ENCODE measurements at places on chromosomes 6 and 20. TPM values are rescaled to one million over a fixed set of nuclear protein-coding genes. Genes with fewer than 3 reads are reported as not detected.

MACROD2 gene
- 3.6 TPM for total RNA-seq

PRRC2A gene
- 104 TPM for total RNA-seq

TMEM200A gene
- 0.42 TPM for total RNA-seq

GRCh38 chr20:44074252-44075151 is 112.5 kb downstream of the JPH2 start:
- no peak overlapping the region for H3K4me3 ChIP-seq
- H3K27ac ChIP-seq = no peak overlapping the region
- no peaks in the 10 kb centered on the region for H3K4me1 ChIP-seq

GRCh38 chr20:44737116-44737515 is 8.5 kb upstream of the KCNK15 start:
- DNase-seq = no peak
- no peak overlapping the region for H3K4me3 ChIP-seq
- H3K4me1 ChIP-seq = peaks cover 63% of the 10 kb centered on the region
- no peaks in the 10 kb centered on the region for H3K36me3 ChIP-seq
- no peaks in the 10 kb centered on the region for H3K27me3 ChIP-seq

DNA sequence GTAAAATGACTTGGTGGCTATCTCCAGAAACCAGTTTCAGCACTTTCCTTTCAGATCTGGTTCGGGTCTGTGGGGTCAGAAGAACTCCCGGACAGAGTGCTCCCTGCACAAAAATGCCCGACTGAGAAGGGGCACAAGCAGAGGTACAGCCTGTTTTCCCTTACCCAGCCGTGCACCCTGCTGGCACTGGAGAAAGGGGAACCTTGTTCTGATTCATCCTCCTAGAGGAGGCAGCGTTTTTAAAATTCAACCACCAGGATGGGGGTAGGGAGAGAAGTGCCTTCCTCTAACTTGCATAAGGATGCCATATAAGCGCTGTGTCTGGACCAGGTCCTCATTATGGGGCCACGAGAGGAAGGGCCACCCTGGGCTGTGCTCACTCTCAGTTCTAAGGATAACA is 17.6 kb downstream of the RIMS4 start:
- no peak overlapping the region for H3K4me3 ChIP-seq
- no peaks in the 10 kb centered on the region for H3K36me3 ChIP-seq
- H3K4me1 ChIP-seq = no peaks in the 10 kb centered on the region
- H3K27me3 ChIP-seq = no peaks in the 10 kb centered on the region

DNA sequence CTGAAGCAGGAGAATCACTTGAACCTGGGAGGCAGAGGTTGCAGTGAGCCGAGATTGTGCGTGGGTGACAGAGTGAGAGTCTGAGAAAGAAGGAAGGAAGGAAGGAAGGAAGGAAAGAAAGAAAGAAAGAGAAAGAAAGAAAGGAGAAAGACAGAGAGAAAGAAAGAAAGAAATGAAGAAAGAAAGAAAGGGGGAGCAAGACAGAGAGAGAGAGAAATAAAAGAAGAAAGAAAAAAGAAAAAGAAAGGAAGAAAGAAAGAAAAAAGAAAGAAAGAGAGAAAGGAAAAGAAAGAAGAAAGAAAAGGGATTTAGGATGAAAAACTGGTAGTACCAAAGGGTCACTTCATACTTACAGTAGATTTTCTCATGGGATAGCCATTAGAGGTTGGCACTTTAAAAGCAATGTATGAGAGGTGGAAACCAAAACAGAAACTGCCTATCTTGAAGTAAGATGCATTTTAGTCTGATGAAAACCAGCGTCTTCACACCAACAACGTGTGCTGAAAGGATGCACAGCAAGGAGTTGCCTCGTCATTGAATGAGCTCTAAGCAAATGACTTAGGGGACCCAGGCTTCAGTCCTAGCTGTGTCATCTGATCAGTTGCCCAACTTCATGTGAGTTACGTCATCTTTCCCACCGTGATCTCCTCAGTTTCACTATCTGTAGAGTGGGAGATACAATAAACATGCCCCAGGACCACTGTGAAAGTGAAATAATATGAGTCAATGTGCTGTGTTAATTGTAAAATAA is 133.9 kb upstream of the NEDD9 start:
- no peaks in the 10 kb centered on the region for H3K27me3 ChIP-seq
- peak overlapping the region; percentile 80 for H3K27ac ChIP-seq
- H3K4me1 ChIP-seq = peaks cover 45% of the 10 kb centered on the region
- no peak for DNase-seq
- no peaks in the 10 kb centered on the region for H3K36me3 ChIP-seq

DNA sequence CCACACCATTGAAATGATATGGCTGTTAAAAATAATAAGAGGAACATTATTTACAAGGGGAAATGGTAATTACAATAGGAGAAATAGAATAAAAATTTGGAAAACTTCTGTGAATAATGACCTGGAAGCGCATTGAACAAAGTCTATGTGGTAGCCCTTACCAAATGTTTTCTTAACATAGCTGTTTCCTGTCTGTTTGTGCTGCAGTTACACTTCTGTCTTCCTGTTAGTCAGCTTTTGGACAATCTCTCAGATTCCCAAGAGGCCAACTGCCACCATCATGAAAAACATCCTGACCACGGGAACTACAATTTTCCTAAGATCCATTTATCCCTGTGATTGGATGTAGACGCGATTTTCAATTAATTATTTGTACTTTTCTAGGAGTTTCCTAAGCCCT is 754.4 kb upstream of the MARCKS start:
- H3K36me3 ChIP-seq = no peaks in the 10 kb centered on the region
- H3K27ac ChIP-seq = no peak overlapping the region
- H3K27me3 ChIP-seq = no peaks in the 10 kb centered on the region
- DNase-seq = no peak

- H3K27ac ChIP-seq = no peak overlapping the region
- H3K36me3 ChIP-seq = no peaks in the 10 kb centered on the region
- peaks cover 38% of the 10 kb centered on the region for H3K4me1 ChIP-seq
- no peak for DNase-seq
Observed at GRCh38 chr6:3368685-3369084, 88.2 kb downstream of the SLC22A23 start.

DNA sequence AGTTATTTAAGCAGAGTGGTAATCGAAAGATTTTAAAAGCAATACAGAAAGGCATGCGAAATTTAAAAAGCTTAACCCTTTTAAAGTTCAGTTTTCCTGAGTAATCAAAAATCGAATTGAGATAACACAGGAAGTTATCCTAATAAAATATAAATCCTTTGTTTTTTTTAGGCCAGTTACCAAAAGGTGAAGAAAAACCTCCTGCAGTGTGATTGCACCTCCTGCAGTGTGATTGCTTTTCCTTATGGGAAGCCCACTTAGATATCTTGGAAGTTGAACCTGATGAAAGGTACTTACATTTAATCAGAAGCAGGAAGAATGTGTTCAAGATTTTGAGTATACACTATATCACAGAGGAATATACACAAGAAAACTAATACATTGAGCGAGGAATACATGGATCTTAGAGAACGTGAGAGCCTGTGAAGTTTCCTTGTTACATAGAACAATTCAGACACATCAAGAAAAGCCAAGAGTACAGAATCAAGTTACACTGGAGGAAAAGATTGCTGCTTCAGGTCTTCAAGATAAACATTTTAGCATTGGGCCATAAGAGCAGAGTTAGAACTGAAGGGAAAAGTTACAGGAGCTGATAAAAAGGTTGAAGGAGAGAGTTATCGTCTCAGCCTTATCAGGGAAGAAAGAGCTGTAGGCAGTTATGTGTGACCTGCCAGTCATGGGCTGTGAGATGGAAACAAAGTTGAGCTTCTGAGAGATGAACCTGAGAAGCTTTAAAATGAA is 7.7 kb upstream of the TMEM181 start:
- no peaks in the 10 kb centered on the region for H3K36me3 ChIP-seq
- no peak overlapping the region for H3K4me3 ChIP-seq
- H3K4me1 ChIP-seq = no peaks in the 10 kb centered on the region
- no peak for DNase-seq

GRCh38 chr6:20483887-20484497 is 50.3 kb upstream of the CDKAL1 start:
- H3K4me1 ChIP-seq = no peaks in the 10 kb centered on the region
- H3K27me3 ChIP-seq = no peaks in the 10 kb centered on the region
- DNase-seq = no peak
- H3K27ac ChIP-seq = no peak overlapping the region
- H3K4me3 ChIP-seq = no peak overlapping the region
- peaks cover 18% of the 10 kb centered on the region for H3K36me3 ChIP-seq

DNA sequence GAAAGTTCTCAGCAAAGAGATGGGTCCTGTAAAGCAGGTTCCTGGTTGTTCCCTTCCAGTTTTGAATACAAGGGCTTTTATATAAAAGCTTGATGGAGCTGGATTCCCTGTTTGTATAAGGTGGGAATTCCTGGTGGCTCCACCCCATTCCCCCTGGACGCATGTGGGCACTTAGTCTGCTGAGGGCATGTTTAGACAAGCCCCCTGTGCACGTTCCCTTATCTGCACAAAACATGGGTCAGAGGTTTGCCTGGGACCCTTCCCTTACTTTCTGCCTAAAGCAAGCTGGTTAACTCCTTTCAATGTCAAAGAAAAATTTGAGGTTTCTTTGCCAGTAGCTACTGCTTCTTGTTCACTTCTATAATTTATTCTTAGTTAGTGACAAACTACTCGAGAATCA is 181.1 kb downstream of the BCKDHB start:
- no peak overlapping the region for H3K27ac ChIP-seq
- H3K27me3 ChIP-seq = no peaks in the 10 kb centered on the region
- DNase-seq = no peak
- no peaks in the 10 kb centered on the region for H3K36me3 ChIP-seq
- H3K4me1 ChIP-seq = no peaks in the 10 kb centered on the region

DNA sequence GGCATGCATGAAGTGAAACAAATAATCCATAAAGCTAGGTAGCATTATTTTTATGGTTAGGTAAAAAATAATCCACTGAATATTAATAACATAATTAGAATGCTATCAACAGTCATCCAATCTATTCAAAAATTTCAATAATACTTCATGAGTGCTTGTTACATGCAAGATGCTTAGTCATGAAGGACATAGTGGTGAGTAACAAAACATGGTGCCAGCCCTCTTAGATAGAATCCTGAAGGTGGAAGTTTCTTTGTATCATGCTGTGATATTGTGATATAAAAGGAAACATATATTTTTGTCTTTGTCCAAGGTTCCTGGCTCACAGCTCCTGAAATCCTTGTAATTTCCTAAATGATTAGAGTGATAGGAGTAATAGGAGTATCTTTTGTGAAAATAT is 14.9 kb downstream of the RCAN2 start:
- no peak overlapping the region for H3K4me3 ChIP-seq
- peaks cover 18% of the 10 kb centered on the region for H3K4me1 ChIP-seq
- H3K36me3 ChIP-seq = no peaks in the 10 kb centered on the region

- no peaks in the 10 kb centered on the region for H3K27me3 ChIP-seq
- H3K27ac ChIP-seq = no peak overlapping the region
- H3K36me3 ChIP-seq = no peaks in the 10 kb centered on the region
- H3K4me1 ChIP-seq = peaks cover 5% of the 10 kb centered on the region
- H3K4me3 ChIP-seq = no peak overlapping the region
Observed at GRCh38 chr20:60010689-60011458, 52.7 kb downstream of the CDH26 start.

DNA sequence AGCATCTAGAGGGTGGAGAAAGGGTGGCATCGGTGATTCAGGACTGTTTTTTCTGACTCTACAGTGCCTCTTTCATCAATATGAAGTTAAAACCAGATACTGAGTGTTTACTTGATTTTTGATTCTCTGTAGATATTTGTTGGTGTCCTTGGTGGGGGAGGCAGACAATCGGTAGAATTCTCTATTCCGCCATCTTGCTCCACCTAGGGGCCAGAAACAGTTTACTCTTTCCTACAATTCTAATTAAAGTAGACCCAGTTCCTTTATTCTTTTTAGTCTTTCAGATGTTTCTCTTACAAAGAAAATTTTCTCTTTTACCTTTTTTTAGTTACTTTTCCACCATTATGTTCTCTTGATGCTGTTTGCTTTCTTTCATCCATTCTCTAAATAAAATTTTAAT is 162.1 kb upstream of the RAB32 start:
- no peaks in the 10 kb centered on the region for H3K36me3 ChIP-seq
- DNase-seq = no peak
- no peaks in the 10 kb centered on the region for H3K27me3 ChIP-seq
- H3K4me3 ChIP-seq = no peak overlapping the region

DNA sequence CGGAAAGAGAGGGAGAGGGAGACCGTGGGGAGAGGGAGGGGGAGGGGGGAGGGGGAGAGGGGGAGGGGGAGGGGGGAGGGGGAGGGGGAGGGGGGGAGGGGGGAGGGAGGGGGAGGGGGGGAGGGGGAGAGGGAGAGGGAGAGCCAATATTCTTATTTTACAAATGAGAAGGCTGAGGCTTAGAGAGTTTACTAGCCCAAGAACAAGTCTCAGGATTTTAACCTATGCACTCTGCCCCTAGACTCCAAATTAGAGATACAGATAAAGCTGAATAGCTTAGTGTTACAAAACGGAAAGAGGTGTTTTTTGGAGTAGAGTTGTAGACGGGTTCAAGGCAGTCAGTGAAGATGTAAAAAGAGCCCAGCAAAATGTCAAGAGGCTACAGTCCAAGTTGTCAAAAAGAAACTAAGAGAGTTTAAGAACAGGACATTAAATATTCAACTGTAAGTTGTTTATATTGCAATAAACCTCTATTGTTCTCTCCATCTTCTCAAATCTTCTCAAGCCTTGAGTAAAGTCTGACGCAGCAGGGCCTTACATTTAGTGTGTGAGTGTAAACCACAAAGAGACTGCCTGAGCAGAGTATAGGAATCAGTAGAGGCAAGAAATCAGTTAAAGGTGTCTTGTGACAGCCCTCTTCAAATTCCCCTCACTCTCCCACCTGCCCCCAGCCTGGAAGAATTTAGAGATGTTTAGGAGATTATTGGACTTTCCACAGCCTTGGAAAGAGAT is 34.9 kb upstream of the AKIRIN2 start:
- no peaks in the 10 kb centered on the region for H3K36me3 ChIP-seq
- H3K4me1 ChIP-seq = peaks cover 8% of the 10 kb centered on the region
- H3K4me3 ChIP-seq = no peak overlapping the region
- DNase-seq = no peak
- no peaks in the 10 kb centered on the region for H3K27me3 ChIP-seq

GRCh38 chr20:40488401-40488800 is 200.6 kb downstream of the MAFB start:
- H3K4me3 ChIP-seq = no peak overlapping the region
- no peaks in the 10 kb centered on the region for H3K4me1 ChIP-seq
- DNase-seq = no peak
- no peaks in the 10 kb centered on the region for H3K27me3 ChIP-seq
